A549 treated with ZK216348 at 1 μM for 4 hours (cell line): ENCODE measurements at places on chromosomes 3 and 15. TPM values are rescaled to one million over a fixed set of nuclear protein-coding genes. Genes with fewer than 3 reads are reported as not detected.

Gene MOBP
- 0.15 to 0.36 TPM in 2 of 5 replicates, not detected in the others for total RNA-seq

Gene SORD
- 31.9 to 36.2 TPM (median 34.4 TPM) in 5 replicates for total RNA-seq

Gene USP50
- not detected in 5 replicates for total RNA-seq

Gene LINGO1
- 5.3 to 12.5 TPM (median 10.7 TPM) in 5 replicates for total RNA-seq

Gene UBXN7
- 6.7 to 11.3 TPM (median 7.8 TPM) in 5 replicates for total RNA-seq

Gene SERINC4
- 0.11 TPM in 1 of 5 replicates, not detected in the others for total RNA-seq

Gene ADGRG7
- total RNA-seq = not detected in 5 replicates

Gene ANKUB1
- total RNA-seq = not detected in 5 replicates

Gene MNS1
- total RNA-seq = 2.0 to 5.1 TPM (median 3.5 TPM) in 5 replicates

Gene ZMYND10
- 0.89 to 2.2 TPM (median 1.5 TPM) in 5 replicates for total RNA-seq

Gene CHST13
- total RNA-seq = 0.41 to 1.3 TPM (median 1.1 TPM) in 5 replicates

Gene CHL1
- total RNA-seq = not detected in 5 replicates

Gene SCN11A
- total RNA-seq = 0.02 TPM in 2 of 5 replicates, not detected in the others

Gene GHRL
- not detected in 5 replicates for total RNA-seq

Gene TNFSF10
- total RNA-seq = 0.14 TPM in 1 of 5 replicates, not detected in the others

Gene GOLGA6B
- total RNA-seq = 0.15 to 0.16 TPM in 2 of 5 replicates, not detected in the others

Gene CD200R1
- 0.06 to 0.07 TPM in 2 of 5 replicates, not detected in the others for total RNA-seq

Gene ANO10
- total RNA-seq = 17.6 to 31.0 TPM (median 18.8 TPM) in 5 replicates

Gene RASGRP1
- 0.24 to 0.42 TPM (median 0.35 TPM) in 5 replicates for total RNA-seq

Gene AGBL1
- not detected in 5 replicates for total RNA-seq

Gene RPP25
- total RNA-seq = 20.2 to 29.5 TPM (median 28.6 TPM) in 5 replicates

Gene XYLB
- total RNA-seq = 3.0 to 4.4 TPM (median 3.6 TPM) in 5 replicates

Gene MEGF11
- 0.18 to 0.86 TPM (median 0.44 TPM) in 5 replicates for total RNA-seq

Gene TRAIP
- total RNA-seq = 10.9 to 14.9 TPM (median 13.2 TPM) in 5 replicates

Gene FAM131A
- 6.8 to 11.7 TPM (median 9.9 TPM) in 5 replicates for total RNA-seq

Gene SH3GL3
- 0.49 to 1.3 TPM (median 0.71 TPM) in 5 replicates for total RNA-seq

Gene GPR149
- not detected in 5 replicates for total RNA-seq

Gene FHIT
- 0.31 to 3.1 TPM (median 0.54 TPM) in 5 replicates for total RNA-seq

Gene PRTG
- 7.3 to 10.5 TPM (median 9.9 TPM) in 5 replicates for total RNA-seq

Gene LRRC57
- total RNA-seq = 8.3 to 13.9 TPM (median 12.4 TPM) in 5 replicates

Gene GAP43
- not detected in 5 replicates for total RNA-seq

Gene RLBP1
- total RNA-seq = not detected in 5 replicates

Gene CRYGS
- total RNA-seq = 0.27 to 0.81 TPM (median 0.43 TPM) in 5 replicates

Gene SAMMSON
- total RNA-seq = not detected in 5 replicates

Gene ACP3
- total RNA-seq = not detected in 5 replicates

Gene CDHR4
- total RNA-seq = 0.13 to 0.35 TPM (median 0.23 TPM) in 5 replicates

Gene ISL2
- total RNA-seq = 1.8 to 4.7 TPM (median 4.0 TPM) in 5 replicates

Gene ASB14
- not detected in 5 replicates for total RNA-seq

Gene SLC2A2
- not detected in 5 replicates for total RNA-seq

Gene ADAMTSL3
- total RNA-seq = 0.11 to 1.1 TPM (median 0.33 TPM) in 5 replicates
